ENCODE measurements at places on chromosomes 7 and 10. TPM values are rescaled to one million over a fixed set of nuclear protein-coding genes. Genes with fewer than 3 reads are reported as not detected.

AGAP4 gene
- 1.1 TPM for total RNA-seq

PCDH15 gene
- total RNA-seq = under 0.01 TPM

STEAP1B gene
- total RNA-seq = 2.2 TPM

TAS2R4 gene
- total RNA-seq = 0.22 TPM

ADARB2 gene
- 2.0 TPM for total RNA-seq

ZWINT gene
- total RNA-seq = 7.7 TPM

NPY gene
- not detected for total RNA-seq

OPALIN gene
- total RNA-seq = not detected

ACTL6B gene
- total RNA-seq = not detected

SYT15 gene
- total RNA-seq = 0.79 TPM

PNLIPRP1 gene
- not detected for total RNA-seq

DNA sequence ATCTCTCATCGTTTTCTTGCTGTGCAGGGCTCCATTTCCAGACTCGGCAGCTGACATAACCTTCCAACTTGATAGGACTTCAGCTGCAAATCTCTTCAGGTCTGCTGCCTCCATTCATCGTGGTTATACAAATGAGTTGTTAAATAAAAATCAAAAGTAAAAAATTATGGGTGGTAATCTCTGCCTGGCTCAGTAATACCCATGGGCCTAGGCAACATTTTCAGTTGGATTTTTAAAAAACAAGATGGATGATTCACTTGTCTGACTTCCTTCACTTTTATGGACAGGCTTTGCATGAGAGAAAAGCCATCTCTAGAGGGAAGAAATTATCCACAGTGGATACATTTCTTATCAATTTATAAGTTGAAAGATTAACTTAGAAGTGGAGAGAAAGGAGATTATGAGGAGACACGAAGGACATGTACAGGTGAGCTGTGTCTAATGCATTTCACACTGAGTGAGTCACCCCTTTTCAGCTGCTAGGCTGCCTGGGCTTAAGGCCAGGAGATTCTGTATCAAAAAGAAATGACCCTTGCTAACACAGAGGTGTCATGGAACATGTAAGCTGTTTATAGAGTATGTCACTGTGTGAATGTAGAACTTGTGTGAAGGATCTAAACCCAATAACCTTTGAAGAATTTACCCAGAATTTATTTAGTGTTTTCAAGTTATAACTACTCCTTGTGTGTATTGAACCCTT, 495.1 kb downstream of the AUTS2 start:
- DNase-seq = no peak

DNA sequence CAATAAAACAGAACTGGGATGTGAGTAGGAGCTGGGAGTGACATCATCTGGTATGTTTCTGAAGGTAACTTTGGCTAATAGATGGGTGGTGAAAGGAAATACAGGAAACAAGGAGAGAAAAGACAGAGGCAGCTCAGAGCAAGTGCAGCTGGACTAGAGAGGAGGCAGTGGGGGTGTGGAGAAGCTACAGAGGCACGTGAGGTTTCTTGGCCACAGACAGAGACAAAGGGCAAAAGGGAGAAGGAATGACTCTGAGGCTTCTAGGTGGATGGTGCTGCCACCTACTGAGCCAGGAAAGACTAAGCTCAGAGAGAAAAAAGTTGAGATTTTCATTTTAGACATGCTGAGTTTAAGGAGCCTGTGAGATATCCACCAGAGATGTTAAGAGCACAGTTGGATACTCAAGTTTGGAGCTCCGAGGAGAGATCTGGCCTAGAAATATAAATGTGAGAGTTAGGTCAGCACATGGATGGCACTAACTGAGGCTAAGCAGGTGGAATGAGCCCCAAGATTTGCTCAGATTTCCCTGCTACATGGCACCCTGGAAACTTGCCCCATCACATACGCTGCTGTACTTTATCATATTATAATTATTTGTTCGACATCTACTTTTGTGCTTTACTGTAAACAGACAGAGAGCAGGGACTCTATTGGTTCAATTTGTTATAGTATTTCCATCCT, 293.0 kb upstream of the IMMP2L start:
- peak; percentile 51 for DNase-seq

GRCh38 chr10:77405771-77406241, 231.8 kb downstream of the KCNMA1 start:
- peak; percentile 83 for DNase-seq

GRCh38 chr10:132001238-132001972, 19.7 kb upstream of the BNIP3 start:
- DNase-seq = peak; percentile 27

GRCh38 chr10:119177708-119178371, 772 bp downstream of the PRDX3 start:
- no peak for DNase-seq

DNA sequence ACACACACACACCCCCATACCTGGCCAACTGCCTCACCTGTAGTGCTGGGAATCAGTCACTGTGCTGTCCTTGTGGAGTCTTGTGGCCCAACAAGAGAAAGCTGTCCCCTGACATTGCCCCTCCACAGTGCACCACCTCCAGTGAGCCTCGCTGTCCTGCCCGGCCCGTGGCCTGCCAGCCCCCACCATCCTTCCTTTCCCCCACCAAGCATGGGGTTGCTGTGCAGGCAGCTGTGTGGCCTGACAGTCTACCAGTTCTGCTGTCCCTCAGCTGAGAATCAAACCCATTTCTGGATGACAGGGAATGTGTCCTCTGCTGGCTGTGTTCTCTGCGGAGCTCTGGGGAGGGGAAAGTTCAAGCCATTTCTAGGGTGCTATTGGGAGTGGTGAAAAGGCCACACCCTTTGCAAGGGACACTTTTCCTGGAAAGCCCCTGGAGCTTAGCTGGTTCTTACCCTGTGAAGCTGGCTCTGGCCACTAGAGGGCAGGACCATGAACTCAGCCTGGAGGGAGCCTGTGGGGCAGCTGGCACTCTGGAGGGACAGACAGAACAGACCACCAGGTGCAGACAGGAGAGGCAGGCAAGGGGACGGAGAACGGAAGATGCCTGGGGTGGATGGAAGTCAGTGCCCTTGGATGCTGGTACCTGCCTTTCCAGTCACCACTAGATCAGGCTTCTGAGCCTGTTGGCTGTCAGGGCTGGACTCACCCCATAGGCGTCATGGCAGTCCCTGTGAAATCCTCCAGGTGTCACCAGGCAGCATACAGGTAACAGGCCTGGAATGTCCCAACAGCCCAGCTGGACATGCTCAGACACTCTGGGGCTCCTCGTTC, 10.5 kb upstream of the MTPAP start:
- peak; percentile 60 for DNase-seq

DNA sequence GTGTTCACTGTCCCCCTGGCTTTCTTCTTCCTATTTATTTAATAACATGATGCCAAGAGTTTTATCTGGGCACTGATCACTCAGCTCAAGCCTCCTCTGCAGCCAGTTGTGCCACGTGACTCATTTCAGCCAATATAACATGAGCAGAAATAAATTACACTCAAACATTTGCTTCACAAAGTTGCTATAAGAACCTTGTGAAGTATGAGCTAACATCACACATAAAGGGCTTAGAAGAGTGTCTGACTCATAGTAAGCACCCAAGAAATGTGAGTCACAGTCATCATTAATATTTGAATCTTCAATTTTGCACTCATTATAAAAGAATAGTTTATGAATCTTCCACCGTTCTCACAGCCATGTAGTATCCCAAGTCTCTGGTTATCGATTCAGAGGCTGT, 414.6 kb upstream of the NPVF start:
- DNase-seq = no peak

DNA sequence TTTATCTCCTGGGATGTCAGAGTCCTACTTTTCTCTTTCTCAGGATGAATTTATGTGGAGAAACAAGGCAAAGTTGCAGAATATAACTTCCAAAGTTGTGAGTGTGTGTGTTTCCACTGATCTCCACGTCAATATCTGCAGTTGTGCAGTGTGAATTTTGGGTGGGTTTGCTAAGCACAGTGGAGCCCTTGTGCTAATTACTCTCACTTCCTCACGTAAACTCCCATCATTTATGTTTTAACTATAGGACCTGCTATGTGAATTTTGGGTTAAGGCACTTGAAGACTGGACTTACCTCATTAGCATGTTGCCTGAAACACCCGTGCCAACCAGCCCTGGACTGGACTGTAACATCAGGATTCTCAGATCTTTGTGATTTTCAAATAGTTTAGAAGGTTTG, 51.9 kb upstream of the NPVF start:
- DNase-seq = no peak

DNA sequence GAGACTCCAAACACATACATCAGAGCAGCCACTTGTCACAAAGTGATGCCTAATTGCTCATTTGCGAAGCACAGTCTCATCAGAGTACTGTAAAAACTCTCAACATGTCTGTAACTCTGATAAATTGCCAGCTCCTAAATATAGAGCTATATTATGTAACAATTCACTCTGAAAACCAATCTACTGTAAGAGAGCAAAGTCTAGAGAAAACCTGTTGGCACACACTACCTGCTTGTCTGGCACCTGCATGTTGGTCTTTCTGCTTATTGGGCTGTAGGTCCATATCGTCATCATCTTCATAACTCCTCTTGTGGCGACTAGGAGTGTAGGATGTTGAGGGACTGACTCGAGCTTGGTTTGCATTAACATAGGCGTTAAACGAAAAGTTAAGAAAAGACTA, 19.8 kb downstream of the MCMBP start:
- no peak for DNase-seq

DNA sequence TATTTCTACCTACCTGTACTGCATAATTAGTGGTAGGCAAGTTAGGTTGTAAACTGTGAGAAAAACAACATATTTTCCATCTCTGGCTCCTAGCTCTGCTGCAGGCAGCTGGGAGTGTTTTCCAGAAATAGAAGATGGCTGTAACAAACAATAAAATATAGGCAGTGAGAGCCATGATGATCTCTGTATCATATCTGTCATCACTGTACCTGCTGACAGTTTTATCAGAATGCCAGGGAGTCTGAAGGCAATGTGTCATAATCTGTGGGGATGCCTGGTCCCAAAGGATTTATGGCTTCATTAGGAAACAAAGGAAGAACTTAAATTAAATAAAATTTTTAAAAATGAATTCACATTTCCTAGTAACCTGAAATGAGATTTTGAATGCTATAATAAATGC, 160.9 kb upstream of the SMIM30 start:
- DNase-seq = no peak

- DNase-seq = no peak
Observed at GRCh38 chr10:132359305-132360040, 27.5 kb downstream of the LRRC27 start.

DNA sequence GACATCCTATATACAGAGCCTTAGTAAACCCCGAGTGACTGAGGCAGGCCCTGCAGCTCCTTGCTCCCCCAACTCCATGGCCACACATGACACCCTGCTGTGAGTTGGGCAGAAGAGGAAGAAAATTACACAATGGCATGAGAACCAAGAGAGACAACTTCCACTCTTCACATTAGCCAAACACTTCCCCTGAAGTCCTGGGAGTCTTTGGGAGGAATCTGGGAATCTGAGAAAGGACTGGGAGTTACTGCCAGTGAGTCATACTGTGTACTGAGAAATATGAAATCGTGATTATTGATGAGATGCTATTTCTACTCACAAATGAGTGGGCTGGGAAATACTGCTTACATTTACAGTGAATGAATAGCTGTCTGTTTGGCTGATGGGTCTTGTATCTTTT, 116.6 kb downstream of the SPAG6 start:
- DNase-seq = no peak

- DNase-seq = no peak
Observed at GRCh38 chr10:33799944-33800323, 465.5 kb upstream of the NRP1 start.

GRCh38 chr7:131574741-131575140, 18.3 kb upstream of the PODXL start:
- peak; percentile 76 for DNase-seq

DNA sequence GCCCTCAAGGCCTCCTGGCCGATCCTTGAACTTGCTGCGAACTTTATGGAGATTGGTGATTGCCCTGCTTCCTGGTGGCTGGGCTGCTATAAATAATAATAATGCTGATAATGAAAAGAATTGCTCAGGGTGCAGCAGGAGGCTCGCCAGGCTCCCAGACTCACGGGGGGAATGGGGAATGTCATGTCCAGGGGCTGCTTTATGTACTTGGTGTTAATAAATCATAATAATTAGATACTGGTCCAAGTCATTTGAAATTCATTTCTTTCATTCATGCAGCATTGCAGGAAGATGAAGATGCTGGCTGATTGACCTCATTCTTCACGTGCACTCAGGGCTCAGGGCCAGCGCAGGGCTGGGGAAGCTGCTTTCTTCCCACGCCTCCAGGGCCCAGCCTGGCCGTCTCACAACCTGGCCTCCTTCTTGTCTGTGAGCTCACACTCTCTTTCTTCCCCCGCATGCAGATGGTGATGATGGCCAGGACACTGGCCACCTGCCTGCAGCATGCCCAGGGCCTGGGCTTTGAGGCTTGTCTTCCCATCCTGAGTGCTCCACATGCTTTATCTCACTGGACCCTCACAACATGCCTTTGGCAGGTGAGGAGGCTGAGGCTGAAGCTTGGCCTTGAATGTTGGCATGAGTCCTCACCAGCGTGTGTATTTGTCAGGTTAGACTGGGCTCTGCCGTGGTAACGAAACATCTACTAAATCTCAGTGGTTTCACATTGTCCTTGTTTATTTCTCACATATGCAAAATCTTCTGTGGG, 138.4 kb upstream of the TNS3 start:
- DNase-seq = peak; percentile 20

DNA sequence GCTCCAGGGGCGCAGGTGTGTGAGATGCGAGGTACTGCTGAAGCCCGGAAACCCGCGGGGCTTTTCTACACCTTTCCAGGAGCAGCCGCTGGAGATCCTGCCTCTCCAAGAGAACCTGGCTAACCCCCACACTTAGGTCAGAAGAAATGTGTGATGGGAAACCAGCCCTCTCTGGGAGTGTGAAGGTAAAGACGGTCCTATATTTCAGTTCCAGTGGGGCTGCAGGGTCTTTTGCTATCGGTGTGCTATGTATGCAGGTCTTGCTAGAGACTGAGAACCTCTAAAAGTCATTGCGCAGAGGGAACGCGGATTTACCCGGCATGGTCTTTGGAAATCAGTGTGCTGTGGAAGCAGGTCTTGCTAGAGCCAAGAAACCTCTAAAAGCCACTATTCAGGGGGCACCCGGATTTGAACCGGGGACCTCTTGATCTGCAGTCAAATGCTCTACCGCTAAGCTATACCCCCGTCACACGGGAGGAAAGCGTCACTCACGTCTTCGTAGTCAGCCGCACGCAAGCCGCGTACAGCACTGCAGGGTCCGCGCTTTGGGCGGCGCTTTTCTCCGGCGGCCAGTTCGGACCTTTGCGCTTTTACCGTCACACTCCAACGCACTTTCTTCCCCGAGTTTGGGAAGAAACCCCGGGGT, 46.0 kb downstream of the ZNF777 start:
- DNase-seq = peak; percentile 58

- DNase-seq = no peak
Observed at GRCh38 chr7:28813243-28813962, 144.7 kb downstream of the TRIL start.

DNA sequence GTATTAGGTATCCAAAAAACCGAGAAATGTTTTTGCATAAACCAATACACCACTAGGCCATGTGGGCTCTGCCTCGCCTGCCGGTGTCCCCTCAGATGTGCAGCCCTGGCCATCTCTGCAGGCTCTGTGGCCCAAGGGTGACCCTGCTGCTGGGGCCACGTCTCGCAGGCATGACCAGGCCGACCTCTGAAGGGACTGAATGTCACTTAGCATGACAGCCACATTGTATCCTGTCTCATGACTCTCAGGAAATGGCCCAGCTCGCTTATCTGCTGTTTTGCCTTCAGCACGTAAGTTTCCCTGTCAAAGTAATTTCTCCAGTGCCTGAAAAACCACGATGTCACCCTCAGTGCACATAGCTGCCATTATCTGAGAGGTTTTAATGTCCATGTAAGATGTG, 49.5 kb upstream of the ZNF32 start:
- no peak for DNase-seq

- DNase-seq = no peak
Observed at GRCh38 chr10:65742906-65743305, 1182.9 kb upstream of the LRRTM3 start.
